Stimulated activated CD8-positive, alpha-beta memory T cell treated with anti-CD3 and anti-CD28 coated beads, Interleukin-15, amount 100 ng/mL, for 4 hours (primary cell): ENCODE measurements at places on chromosomes 3 and 15.

GRCh38 chr3:149563114-149563513 is 88.6 kb downstream of the TM4SF4 start:
- no peak for DNase-seq

DNA sequence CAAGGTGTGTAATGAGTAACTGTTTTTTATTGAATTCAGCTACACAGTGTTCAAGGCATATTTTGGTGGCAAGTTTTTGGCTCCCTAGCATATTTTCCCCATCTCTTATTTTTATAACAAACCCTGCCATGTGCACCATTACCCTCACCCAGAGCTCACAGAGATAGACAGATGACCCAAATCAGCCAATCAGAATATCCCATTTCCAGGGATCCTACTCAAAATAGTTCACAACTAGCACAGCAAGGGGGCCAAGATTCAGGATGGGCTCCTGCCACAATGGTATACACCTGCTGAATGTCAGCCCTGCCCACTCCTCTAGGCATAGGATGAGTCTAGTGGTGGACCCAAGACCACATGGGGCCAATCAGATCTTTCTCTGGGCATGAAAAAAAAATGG is 78.8 kb upstream of the SETMAR start:
- DNase-seq = no peak

GRCh38 chr3:161793194-161793930 is 296.8 kb downstream of the OTOL1 start:
- DNase-seq = no peak

- DNase-seq = peak; percentile 13
Observed at GRCh38 chr3:115146032-115146417, 1.1 kb downstream of the ZBTB20 start.

- DNase-seq = no peak
Observed at GRCh38 chr3:142863010-142863817, 25.7 kb downstream of the PCOLCE2 start.

- no peak for DNase-seq
Observed at GRCh38 chr3:51712511-51712931, 5.7 kb downstream of the GRM2 start.

DNA sequence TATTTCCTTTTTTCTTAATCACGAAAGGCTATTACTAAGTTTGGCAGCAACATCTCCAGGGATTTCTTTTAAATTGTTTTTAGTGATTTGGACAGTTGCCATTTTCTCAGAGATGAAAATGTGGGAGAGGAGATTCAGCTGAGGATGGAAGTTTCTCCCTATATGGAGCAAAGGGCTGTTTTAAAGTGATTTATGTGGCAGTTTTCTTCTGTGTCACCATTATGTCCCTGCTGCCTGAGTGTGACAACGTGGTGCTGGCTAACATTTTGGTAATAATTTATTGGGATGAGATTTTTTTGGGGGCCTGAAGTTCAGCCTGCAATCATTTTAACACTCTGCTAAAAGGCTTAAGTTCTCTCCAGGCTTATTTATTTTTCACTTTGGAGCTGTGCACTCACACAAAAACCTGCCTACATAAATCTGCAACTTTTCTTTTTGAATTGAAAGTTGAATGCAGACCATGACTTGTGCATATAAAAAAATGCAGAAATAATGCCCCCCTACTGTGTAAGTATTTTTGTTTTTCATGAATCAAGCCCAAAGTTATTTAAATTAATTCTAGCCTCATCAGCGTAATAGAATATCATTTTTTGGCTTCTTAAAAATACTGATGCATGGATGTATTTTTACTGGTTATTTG is 210.9 kb downstream of the ZIC1 start:
- DNase-seq = no peak

DNA sequence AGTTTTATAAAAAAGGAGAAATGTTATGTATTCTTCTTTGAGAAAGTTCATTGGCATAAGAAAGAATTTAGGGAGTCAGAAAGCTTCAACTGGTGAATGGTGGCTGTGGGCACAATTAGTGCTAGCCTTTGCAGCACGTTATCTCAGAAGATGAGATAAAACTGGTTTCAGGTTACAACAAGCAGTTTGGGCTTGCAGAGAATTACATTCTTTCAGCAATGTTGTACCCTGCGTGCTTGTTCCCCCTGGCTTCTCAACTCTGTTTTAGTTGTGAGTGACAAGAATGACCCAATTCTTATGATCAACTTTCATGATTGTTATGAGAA is 31.6 kb upstream of the ACP3 start:
- DNase-seq = no peak

- no peak for DNase-seq
Observed at GRCh38 chr3:195916991-195917390, 8.6 kb upstream of the TNK2 start.

- no peak for DNase-seq
Observed at GRCh38 chr15:71458089-71458660, 342.9 kb downstream of the THSD4 start.

GRCh38 chr15:45129651-45130129 is at the start of the genes DUOX1 and DUOXA1:
DUOX1 (plus strand) TSS chr15:45129994; CDS start chr15:45131967, 1,973 bp downstream.
DUOXA1 (minus strand) TSS chr15:45129879; CDS start chr15:45123014, 6,865 bp downstream.
- no peak for DNase-seq

DNA sequence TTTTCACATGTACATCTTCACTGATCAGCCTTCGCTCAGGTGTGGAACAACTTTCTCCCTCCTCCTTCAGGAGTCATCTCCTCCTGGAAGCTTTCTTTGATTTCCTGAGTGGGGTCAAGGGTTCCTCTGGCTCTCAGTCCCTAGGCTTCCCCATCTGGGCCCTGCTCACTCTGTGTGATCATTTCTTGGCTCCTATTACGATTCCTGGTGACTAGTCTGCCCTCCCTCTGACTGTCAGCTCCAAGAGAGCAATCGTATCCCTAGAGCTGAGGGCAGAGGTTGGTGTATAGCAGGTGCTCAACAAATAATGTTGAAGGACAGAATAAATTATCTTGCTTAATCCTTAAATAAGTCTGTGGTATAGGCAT is 15.3 kb upstream of the PRKCD start:
- DNase-seq = no peak

DNA sequence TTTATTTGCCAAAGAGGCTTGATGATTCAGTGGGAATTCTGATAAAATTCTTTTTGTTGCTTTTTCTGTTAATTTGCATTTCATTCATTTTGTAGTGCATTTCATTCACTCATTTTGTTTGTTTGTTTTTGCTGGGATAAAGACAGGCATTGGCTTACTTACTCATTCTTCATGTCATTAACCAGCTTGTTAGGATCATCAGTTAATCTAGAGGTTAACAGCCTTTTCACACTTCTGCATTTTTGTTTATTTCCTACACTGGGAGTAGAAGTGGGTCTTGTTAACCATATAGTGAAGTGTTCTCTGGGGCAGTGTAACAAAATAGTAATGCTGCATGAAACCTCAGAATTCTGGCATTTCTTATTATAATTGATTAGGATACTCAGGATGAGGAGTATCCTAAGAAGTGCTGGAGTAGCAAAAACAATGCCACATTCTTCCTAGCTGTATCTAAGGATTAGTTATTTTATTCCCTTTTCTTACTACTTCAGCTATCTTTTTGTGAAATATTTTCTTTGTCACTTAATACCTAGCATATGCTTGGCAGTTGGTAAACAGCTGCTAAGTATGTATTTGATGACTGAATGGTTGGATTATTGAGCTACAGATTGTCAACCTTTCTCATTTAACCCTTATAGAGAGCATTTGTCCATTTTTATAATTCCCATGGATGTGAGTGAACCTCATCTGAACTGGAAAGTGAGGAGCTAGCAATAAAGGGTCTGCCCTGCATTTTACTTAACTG is 135.7 kb upstream of the LRRFIP2 start:
- DNase-seq = no peak

- peak; percentile 25 for DNase-seq
Observed at GRCh38 chr3:152183473-152183872, 85.3 kb upstream of the MBNL1 start.

DNA sequence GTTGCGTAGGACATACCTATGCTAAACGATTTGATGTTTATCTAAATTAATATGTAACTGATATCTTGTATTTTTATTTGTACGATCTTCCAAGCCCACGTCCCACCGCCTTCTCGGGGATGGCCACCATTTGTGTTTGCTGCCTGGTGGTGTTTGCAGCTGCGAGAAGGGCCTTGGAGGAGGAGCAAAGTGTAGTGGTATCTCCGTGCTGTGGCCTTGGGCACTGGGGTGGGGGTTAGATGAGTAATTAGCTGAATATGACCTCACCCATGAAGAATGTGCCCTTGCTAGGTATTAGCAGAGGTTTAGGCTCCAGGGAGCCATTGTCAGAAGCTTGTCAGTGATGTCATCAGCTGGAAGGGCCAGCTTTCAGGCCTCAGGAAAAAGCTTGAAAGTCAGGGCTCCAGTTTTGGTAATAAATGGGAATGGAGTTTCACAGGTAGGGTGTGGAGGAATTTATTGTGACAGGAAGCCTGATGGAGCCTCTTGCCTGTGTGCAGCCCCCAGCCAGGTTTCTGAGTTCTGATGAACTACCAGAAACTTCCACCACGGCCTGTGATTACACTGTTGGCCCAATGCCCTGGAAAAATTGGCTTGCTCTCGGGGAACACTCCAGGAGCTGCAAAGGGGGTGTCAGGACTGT is 41.0 kb downstream of the FLNB start:
- no peak for DNase-seq

- DNase-seq = no peak
Observed at GRCh38 chr3:157323360-157323759, 113.3 kb upstream of the PTX3 start.

DNA sequence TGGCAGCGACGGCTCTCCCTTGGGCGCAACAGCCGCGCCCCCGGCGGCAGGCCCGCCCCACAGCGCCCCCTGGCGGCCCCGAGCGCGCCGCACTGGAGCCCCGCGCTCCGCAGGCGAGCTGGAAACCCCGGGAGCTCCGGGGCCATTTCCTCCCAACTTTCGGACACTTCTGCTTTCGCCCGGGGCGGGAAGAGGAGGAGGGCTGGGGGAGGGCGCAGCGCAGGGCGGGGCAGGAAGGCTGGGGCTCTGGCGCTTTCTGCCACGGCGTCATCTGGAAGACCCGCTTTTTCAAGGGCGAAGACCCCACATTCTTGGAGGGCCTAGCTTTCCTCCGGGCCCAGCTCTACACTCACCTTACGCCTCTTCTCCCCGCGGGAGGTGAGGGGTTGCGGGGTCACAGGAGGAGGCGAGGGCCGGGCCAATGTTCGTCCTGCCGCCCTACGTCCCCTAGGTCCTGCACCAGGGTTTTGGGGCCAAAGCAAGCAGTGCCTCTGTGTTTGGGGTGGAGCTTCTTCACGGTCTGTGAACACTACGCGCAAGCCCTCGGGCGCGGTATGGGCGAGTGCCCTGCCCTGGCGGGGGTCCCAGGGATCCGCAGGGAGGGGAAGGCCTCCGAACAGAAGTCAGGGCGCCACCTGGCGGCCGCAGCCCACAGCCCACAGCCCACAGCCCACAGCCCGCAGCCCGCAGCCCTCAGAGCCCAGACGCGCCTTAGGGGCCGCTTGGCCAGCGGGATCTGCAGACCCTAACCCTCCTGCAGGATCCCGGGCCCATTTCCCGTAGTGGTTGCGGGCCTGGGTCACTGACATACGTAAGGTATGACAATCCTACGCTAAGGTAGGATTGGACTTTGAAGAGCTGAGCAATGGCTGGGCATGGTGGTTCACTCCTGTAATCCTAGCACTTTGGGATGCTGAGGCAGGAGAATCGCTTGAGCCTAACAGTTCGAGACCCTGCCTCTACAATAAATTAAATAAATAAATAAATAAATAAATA is 31.1 kb downstream of the FOXL2 start:
- peak; percentile 55 for DNase-seq

GRCh38 chr15:45689616-45690015 is 54.8 kb downstream of the SQOR start:
- no peak for DNase-seq

GRCh38 chr15:52309154-52309548 is 13.5 kb upstream of the MYO5C start:
- DNase-seq = no peak

- DNase-seq = no peak
Observed at GRCh38 chr3:45705839-45706808, 16.9 kb downstream of the SACM1L start.

GRCh38 chr3:98722389-98722788 is 40.8 kb upstream of the ST3GAL6 start:
- DNase-seq = no peak

DNA sequence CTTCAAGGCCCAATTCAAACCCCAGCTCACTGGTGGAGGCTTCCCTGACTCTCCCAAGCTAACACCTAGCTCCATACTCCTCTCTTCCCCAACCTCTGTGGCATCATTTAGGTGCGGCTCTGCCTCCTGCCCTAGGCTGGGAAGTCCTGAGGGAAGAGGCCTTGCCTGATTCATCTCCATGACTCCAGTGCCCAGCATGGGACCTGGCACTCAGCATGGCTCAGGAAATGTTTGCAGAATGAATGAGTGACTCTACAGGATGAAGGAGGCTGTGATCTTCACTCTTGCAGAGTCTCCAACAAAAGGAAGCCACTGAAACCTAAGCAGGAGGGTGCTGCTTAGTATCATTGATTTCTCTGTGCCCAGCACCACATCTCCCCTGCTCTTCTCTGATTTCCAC is 34.5 kb upstream of the INSYN1 start:
- no peak for DNase-seq

- no peak for DNase-seq
Observed at GRCh38 chr3:4596612-4597011, 103.5 kb downstream of the ITPR1 start.

GRCh38 chr3:177694316-177694715 is 497.0 kb upstream of the TBL1XR1 start:
- DNase-seq = no peak

GRCh38 chr3:179236669-179237301 is 14.1 kb downstream of the KCNMB3 start:
- DNase-seq = no peak
